ENCODE measurements at places on chromosomes 2 and 18. TPM values are rescaled to one million over a fixed set of nuclear protein-coding genes. Genes with fewer than 3 reads are reported as not detected.

- no peak for DNase-seq
Observed at GRCh38 chr18:48222118-48222517, 187.1 kb downstream of the ZBTB7C start.

GRCh38 chr18:46336278-46337111 lies 232.3 kb downstream of the HAUS1 start:
- DNase-seq = no peak

- no peak for DNase-seq
Observed at GRCh38 chr18:48930926-48931325, 19.8 kb downstream of the SMAD7 start.

DNA sequence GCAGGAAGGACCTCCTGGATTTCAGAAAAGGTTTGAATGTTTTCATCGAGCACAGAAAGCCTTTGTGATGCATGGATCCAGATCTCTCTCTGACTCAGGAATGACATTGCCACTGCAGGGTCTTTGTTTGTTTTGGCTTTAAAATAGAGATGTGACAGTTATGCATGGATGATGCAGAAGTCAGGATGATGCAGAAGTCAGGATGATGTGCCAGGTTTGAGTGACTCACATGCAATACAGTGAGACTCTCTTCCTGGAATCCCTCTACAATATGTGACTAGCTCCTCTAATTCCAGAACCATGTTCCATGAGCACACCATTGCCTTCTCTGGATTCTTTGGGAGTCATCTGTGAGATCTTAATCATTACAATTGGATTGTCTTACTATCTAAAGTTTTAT lies 177.9 kb upstream of the RAB6C start:
- DNase-seq = no peak

The IL1B gene
- 0.71 TPM for total RNA-seq

DNA sequence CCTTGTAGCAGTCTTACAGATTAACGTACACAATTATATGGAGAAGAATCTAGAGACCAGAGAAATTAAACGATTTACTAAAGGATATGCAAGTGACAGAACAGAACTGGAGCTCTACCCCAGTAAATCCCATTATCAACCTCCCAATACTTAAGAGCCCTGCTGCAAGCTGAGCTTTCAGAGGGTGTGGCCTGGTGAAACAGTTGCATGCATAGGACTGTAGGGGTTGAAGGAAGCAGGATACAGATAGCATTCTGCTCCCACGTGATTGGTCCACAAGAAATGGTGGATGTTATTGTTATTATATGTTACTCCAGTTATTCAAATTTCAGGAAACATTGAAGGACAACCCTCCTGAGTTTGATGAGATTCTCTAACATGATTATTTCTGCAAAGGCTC lies 210.8 kb upstream of the THUMPD2 start:
- no peak for DNase-seq

The CXXC1 gene
- total RNA-seq = 134 TPM

GRCh38 chr18:37946324-37946723 lies 380.7 kb upstream of the CELF4 start:
- no peak for DNase-seq

DNA sequence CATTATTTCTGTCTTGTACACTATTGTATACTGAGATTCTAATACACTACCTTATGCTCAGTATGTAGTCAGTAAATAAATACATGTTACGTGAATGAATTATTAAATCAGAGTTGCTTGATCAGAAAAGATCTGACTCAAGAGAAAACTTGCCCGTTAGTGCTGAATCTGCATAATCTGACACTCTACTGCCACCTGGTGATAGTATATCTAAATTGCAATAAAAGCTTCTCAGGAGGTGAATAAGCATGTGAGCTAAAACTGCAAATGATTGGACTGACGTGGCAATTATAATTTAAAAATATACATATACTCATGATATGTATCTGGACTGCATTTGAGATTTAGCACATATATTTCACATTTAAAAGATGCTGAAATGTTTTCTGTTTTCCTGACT lies 70.4 kb downstream of the KIAA1328 start:
- DNase-seq = no peak

The PRKCE gene
- 53.8 TPM for total RNA-seq

- DNase-seq = no peak
Observed at GRCh38 chr2:128514555-128514955, 195.9 kb upstream of the HS6ST1 start.

- no peak for DNase-seq
Observed at GRCh38 chr2:74031221-74031620, 46.5 kb downstream of the TET3 start.

DNA sequence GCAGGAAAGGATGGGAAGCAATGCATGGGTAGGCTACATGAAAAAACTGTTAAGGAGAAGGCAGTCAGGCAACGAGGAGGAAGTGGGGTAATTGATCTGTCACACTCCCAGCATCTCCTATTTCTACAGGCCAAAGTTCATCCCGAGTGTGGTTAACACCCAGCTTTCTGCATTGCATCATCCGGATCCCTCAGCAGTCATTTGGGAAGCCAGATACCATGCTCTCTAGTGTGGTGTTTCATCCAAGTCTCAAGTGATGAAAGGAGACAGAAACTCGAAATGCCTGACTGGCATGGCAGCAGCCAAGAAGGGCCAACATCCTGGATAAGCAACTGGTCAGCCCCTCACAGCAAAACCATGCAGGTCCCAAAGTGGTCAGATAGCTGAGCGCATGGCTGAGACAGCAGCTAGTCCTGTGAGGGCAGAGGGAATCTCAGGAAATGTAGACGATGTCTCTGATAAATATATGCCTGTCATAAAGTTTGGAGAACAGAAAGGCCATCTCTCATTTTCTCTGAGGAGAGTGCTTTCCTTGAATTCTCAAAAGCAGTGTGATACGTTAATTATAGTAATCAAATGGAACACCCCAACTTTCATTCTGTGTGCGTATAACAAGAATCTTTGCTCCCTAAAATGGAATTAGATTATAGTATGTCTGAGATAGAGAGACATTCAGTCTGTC lies 24.8 kb upstream of the HNRNPA3 start:
- no peak for DNase-seq

The REG3G gene
- not detected for total RNA-seq
